ENCODE measurements at places on chromosomes 7 and 10.
A peak's percentile ranks its signal among the peaks of the same experiment; 100 is the strongest.

- DNase-seq = no peak
Observed at GRCh38 chr7:45089341-45089891, 647 bp upstream of the NACAD start.

GRCh38 chr10:104642658-104643302, 1.7 kb downstream of the SORCS3 start:
- peak; percentile 36 for DNase-seq

DNA sequence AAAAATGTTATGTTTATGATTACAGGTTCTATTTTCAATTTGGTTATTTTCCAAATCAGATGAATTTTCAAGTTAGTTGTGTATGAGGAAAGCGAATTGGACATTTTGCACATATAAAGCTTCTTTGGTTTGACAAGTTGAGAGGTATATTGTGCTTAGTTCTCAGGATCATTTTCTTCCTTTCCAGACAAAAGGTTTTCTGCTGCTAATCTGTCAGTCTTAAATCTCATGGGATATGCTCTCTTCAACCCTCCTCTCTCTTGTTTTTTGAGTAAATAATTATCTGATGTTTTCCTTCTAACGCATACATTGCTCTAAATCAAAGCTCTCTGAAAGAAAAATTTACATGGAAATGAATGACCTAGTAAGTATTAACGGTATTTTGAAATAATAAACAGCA, 77.9 kb downstream of the PPP1R3A start:
- DNase-seq = no peak

GRCh38 chr10:50400694-50401093, 149.4 kb upstream of the ASAH2 start:
- no peak for DNase-seq

- DNase-seq = no peak
Observed at GRCh38 chr10:73837072-73837471, 25.7 kb upstream of the NDST2 start.

DNA sequence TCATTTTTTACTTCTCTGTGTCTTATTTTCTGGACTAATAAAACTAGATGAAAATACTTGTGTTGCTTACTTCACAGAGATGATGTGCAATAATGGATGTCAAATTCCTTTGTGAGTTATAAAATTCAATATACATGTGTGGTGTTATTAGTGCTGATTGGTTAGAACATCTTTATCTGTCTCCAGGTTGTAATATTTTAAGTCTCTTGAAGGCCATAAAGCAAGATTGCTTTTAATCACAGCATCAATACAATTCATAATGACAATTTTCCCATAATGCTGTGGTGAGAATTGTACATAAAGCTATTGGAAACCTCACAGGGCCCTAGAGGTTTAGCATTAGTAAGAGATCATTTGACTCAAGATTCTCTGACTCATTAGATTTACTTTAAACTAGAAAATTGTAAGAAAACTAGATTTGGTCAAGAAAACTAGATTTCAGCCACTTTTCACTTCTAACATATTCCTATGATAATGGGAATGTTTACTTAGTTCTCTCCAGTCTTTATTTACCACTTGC, 963.7 kb downstream of the REEP3 start:
- DNase-seq = no peak
